Stimulated activated CD8-positive, alpha-beta memory T cell treated with anti-CD3 and anti-CD28 coated beads, Interleukin-7, amount 100 ng/mL, for 1 hour (primary cell): ENCODE measurements at places on chromosomes 2 and 18.

DNA sequence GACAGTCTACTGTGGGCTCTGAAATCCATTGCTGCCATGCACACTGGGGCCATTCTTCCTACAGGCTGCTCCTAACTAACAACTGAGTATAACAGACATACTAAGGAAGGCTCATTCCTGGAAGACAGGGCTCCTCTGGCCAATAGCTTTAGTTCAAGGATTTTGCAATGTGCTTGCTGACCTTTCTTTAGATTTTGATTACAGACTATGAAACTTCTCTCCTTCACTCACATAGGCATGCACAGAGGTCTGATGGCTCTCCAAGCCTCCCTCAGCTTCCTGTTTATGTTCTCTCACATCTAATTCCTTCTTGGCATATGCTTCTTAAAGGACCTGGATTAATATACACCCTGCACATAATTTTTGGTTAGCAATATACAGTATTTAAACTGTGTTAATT lies 34.4 kb upstream of the ROCK1 start:
- DNase-seq = no peak

DNA sequence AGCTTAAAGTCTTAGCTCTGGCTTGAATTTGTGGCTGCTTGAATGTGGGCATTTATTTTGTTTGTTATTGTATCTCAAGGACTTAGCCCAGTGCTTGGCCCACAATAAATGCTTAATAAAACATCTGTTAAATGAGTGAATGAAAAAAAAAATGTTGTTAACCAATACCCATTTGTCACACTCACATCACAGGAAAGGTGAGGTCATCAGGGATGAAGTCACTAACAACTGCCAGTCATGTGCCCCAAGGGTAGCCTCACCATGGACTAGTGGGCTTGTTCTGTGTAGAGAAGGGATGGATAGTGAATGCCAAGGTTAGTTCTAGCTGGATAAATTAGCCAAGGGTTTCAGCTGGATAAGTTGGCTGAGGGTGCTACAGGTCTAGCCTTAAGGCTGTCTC lies 3.0 kb downstream of the NRBP1 start:
- no peak for DNase-seq

- DNase-seq = no peak
These were observed 123.3 kb downstream of the LTBP1 start for GRCh38 chr2:33069894-33070651.

DNA sequence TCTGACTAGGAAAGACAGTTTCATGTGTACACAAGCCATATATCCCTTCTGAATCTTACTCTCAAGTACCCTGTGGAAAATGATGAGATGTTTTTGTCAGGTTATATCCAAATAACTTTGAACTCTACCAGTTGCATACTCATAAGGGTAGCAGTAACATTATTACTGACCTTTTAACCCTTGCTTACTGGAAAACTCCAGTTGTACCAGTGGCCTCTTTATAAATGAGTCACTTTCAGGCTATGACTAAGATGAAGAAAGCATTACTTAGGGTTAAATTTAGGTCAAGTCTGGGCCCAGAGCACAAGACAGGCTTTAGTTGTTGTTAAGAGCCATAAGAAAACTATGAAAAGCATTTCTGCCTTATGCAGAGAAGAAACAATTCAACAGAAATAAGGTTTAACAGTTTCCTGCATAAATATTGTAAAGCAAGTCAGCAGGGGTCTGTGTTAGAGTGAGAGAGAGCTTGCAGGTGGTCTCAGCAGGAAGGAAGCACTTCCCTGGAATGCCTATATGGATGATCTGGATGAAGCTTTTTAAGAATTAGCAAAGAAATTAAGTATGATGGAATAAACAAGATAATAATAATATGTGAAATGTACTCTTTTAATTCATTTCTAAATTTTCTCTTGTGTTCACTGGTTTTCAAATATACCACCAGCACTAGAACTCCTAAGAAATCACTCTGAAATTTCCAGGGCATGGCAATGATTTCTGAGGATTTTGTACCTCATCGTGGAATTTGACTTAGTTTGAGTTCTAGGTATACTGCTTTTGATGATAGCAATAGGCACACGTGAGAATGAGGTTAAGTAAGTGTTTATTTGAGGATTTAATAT lies 126.6 kb downstream of the UBE2E3 start:
- no peak for DNase-seq

GRCh38 chr2:150468350-150468960 lies 19.0 kb downstream of the RND3 start:
- no peak for DNase-seq

GRCh38 chr18:3648200-3648599 lies 198.2 kb downstream of the TGIF1 start:
- no peak for DNase-seq

GRCh38 chr2:36511858-36512603 lies 85.9 kb downstream of the FEZ2 start:
- DNase-seq = no peak
